CD4-positive, alpha-beta T cell treated with Interferon gamma for 1 hour (primary cell): ENCODE measurements at places on chromosomes 6 and 20.

DNA sequence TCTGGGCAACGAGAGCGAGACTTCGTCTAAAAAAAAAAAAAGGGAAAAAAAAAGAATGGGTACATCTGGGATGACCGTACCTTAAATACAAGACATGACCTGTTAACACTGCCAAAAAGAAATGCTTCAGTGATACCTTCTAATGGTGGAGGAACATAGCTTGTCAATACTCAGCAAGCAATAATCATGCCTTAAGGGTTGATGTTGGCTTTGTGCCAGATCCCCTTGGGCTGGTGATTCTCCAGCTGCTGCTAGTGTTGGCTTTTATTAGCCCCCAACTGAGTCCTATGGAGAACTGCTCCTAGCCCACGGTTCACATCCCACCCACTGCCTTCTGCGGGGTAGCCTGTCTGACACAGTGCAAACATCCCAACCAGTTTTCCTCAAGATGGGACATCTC, 134.9 kb downstream of the PLCB1 start:
- no peak for DNase-seq

- no peak for DNase-seq
Measured at GRCh38 chr6:28794175-28795002, 129.4 kb downstream of the TRIM27 start.

DNA sequence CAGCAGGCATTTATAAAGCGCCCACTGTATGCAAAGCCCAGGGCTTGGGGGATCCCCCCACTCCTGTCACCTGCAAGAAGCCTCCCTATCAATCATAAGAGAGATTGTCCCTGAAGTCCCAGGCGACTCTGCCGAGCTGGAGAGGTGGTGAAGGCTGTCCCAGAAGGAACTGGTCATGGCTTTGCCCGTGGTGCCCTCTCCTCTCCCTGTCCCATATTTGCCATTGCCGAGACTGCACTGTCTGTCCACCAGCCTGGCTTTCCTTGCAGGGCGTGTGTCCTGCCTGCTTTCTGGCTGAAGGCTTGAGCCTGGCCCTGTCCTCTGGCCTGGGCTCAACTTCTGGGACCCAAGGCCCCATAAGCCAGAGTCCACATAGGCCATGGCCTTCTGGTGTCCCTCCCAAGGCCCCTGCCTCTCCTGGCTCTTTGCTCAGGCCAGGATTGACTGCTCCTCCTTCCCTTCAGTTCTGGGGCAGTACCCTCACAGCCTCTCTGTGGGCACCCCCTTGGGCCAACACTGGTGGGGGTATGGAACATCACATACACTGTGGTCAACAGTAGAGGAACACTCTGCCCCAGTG, 46.9 kb downstream of the CPXM1 start:
- no peak for DNase-seq

GRCh38 chr6:83459663-83460062, 28.8 kb upstream of the ME1 start:
- DNase-seq: no peak

DNA sequence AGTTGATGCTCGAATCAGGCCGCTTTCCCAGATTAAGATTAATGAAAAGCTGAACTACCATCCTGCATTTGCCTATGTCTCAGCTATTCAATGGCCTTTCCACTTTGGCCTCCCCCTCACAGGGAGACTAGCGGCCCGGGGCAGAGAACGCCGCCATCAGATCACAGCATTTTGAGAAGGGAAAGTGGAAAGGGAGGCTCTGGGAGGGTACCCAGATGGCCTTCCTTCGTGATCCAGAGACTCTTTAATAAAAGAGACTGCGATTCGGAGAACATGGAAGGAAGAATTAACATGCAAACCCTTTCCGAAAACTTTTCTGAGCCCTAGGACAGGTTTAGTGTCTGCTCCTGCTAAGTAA, 533 bp downstream of the MRPS18A start:
- no peak for DNase-seq

DNA sequence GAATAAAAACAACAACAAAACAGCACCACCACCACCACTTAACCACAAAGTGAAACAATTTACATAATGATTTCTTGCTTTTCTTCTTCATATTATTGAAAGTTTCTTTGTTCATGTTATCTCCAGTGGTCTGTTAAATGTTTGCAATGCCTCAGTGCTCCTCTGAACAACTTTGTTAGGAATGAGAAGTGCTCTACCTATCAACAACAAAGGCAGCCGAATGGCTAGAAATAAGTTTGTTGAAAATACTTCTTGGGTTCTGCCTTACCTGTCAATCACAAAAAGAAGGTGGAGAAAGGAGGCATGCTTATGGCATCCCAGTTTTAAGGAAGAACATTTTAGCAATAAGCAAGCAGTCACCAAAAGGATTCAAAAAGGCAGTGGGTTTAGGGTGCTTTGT, 490.2 kb downstream of the PRKN start:
- no peak for DNase-seq

- DNase-seq: no peak
Measured at GRCh38 chr6:137813308-137813970, 53.6 kb upstream of the TNFAIP3 start.

- no peak for DNase-seq
Measured at GRCh38 chr20:62980380-62980960, 26.3 kb downstream of the BHLHE23 start.

DNA sequence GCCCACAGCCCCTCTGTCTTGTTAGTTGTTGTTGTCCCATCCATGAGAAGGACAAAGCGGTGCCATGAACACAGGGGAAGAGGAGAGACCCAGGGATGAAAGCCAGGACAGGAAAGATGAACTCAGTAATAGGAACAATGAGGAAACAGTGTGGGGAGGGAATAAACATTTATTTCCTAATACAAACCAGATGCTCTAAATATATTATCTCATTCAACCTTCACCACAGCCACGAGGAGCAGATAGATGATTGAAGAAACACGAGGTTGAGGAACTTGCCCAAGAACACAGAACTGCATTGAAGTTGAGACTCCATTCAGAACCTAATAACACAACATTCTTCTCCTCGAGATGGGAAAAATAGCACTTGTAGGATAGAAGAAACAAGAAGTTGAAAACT, 53.0 kb upstream of the AIG1 start:
- no peak for DNase-seq

- no peak for DNase-seq
Measured at GRCh38 chr20:58397429-58397828, 8.4 kb downstream of the VAPB start.

DNA sequence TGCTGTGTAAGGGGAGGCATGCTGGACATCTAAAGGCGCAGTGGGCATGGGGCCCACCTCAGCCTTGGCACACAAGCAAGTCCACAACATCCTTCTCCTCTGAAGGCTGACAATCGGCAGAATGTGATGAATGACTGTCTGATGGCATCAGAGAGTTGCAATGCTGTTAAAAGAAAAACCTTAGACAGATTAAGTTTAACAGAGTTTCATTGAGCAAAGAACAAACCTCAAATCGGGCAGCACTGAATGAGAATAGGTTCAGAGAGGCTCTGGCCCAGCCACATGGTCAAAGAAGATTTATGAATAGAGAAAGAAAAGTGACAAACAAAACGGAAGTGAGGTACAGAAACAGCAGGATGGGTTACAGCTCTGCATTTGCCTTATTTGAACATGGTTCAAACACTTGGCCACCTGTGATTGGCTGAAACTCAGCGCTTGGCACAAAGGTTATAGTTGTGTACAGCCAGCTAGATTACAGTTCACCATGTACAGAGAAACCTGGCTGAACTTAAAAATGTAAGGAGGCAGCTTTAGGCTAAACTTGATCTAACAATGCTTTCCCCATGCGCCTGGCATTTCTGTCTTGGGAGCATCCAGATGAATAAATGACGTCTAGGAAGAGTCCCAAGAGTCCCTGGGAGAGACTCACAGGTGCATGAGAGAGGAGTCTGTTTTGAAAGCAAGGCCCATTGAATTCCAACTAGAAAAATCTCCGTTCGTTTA, 98.3 kb upstream of the IYD start:
- DNase-seq: no peak

GRCh38 chr6:10886691-10887502, at the start of gene SYCP2L:
Gene SYCP2L, plus strand, starts transcription at chr6:10887052. Its CDS starts 75 bp downstream, at chr6:10887127.
- DNase-seq: peak; percentile 27

DNA sequence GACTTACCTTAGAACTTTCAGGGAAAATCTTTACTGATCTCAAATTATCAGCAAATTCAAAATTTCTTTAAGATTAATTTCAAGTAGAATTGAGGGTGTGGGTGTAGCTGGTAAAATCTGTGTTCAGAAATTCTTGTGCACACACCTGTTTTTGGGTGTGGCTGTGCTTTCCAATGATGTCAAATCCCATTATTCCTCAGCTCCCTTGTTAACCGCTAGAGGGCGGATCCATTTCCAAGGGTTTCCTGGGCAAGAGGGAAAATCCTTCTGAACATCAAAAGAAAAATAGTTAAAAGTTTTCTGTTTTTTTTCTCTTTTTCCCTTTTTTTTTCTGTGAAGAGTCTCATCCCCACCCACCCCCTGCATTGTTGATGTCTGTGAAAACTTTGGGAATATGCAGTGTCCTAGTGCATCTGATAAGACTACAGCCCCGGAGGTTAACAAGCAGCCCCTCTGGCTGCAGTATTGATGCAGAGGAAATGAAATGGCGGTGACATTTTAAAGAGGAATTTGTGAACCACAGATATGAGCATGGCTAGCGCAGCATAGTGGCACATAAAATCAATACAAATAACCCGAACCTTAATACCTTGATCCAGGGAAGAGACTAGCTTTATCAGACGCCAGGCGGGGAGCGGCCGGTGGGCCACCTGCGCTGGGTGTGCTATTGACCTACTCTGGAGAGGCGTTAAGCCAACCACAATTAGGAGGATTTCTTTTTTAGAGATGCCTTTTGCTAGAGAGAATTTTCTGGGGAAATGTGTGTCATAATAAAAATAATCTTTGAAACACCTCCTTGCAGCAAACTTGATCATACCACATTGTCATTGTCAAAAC, 130.9 kb downstream of the FOXA2 start:
- DNase-seq: no peak

GRCh38 chr20:19554666-19555065, 203.4 kb upstream of the RIN2 start:
- DNase-seq: no peak

GRCh38 chr20:60202046-60202445, 243.8 kb downstream of the CDH26 start:
- no peak for DNase-seq
